ENCODE measurements at places on chromosomes 5 and 9.

DNA sequence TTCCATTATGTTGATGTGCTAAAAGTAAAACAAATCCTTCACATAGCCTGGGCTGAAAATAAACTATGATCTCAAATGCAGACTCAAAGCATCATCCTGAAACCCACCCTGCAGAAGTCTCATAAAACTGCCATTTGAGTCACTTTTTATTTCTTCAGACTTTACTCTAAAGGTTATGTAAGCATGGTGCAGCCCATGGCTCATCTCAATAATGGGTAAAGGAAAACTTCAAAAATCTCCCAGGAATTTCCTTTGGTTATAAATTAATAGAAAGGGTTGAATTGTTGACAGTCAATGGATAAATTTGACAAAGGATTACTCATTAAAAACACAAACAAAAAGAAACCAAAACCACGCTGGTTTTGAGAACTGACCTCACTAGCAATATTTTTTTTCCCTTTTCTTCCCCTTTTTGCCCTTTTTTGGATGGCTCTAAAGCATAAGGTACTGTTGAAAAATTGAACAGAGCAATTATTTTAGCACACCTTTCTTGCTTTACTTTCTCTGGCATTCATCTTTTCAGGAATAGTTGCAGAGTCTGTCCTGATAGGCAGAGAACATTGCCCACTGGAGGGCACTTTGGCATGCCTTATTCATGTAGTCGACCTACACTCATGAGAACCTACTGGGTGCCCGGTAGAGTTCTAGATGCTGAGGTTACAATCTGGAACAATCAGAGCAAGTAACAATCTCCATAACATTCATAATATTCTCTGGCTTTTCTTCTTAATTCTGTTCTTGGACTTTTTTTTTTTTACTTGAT, 191.4 kb downstream of the TMEM167A start:
- DNase-seq: no peak

DNA sequence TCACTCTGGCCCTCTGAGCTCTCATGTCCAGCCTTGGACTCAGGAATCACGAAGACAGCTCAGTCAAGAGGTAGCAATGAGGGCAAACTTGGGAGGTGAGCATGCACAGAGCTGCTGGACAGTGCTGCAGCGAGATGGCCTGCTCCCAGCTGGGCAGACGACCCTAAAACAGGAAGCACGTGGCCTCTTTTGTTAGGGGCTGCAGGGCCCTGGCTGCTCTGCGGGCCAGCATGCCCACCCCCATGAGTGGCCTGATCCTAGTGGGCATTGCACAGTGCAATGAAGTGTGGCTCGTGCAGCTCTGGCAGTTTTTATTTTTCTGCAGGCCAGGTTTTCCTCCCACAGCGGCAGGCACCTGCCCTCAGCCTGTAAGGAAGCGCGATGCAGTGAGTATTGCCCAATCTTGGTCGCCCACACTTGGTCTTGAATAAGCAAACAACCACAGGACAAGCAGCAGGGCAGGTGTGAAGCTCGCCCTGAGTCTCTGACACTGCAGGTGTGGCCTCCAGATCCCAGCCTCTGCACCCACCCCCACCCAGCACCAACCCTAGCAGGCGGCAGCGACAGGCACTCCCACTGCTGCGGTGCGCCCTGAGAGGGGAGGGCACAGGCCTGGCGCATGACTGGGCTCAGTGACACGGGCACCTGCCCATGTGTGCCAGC, 60.8 kb downstream of the SEMA4D start:
- DNase-seq: no peak

DNA sequence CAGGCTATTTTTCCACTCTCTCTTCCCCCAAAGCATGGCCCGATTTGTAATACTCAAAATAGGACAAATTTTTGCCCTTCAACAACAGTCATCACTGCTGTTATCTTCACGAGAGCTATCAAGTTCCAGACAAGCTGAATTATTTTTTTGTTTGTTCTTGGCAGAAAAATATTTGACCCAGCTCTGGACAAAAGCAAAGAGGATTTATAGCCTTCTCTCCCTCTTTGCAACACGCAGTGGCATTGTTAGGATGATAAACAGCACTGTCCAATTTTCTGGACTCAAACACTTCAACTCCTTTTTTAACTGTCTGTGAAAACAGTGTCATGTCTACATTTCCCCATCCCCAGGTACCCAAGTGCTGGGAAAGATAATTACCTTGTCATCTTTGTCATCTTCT, 160.3 kb downstream of the SLF1 start:
- DNase-seq: no peak

- DNase-seq: no peak
These were observed 1.7 kb downstream of the TPM2 start for GRCh38 chr9:35687972-35688557.

GRCh38 chr9:127183814-127184582, 61.6 kb upstream of the ANGPTL2 start:
- DNase-seq: no peak

DNA sequence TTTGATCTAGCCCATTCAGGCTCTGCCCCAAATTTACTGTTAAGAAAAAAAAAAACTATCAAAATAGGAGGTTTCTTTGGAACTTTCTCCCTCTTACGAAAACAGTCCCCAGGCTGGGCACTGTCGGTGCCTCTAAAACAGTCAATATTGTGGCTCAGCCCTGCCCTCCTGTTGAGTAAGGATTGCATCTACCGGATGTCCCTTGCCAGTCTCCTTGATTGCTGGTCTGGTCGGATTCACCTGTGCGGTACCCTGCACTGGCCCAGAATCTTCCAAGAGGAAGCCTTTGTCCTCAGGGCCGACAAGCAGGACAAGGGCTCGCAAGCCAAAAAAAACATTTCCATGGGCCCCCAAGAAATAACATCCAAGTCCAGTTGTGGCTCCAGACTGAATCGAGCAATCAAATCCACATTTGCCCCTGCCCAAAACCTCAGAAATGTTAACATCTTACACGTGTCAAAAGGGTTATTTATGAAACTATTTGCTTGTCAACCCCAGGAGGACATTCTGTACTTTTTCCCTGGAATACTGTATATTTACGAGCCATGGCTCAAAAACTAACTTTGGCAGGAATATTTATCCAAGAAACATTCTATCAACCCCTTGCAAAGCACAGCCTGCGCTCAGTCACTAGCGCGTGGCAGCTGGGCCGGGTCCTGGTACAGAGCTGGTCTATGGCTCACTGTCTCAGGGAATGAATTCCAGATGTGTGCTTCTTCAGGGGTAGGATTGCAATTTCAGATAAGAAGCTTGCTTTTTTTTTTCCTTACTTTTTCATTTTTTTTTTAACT, 129.2 kb upstream of the ADRA1B start:
- DNase-seq: no peak

DNA sequence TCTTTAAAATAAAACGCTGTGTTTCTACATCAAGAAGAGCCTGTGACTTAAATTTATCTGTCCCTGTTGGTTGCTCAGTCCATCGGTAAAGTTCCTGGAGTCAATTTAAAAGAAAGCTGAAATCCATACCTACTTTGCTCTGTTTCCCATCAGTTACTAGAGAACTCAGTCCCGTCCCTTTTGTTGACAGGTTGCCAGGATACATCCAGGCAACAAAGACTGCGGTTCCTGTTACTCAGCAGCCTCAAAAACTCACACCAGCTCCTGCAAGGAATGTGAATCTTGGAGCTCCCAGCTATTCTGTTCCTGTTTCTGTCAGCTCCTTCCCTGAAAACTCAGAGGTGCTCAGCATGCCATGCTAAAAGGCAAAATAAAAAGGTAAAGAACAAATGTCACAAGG, at the start of gene ZNF474:
Gene ZNF474 (plus strand): TSS at position 241 of the 400 bp plus-strand sequence. CDS start 22,445 bp downstream, outside the sequence.
- DNase-seq: no peak

- DNase-seq: no peak
These were observed 149.7 kb downstream of the SGCD start for GRCh38 chr5:156476678-156477077.

DNA sequence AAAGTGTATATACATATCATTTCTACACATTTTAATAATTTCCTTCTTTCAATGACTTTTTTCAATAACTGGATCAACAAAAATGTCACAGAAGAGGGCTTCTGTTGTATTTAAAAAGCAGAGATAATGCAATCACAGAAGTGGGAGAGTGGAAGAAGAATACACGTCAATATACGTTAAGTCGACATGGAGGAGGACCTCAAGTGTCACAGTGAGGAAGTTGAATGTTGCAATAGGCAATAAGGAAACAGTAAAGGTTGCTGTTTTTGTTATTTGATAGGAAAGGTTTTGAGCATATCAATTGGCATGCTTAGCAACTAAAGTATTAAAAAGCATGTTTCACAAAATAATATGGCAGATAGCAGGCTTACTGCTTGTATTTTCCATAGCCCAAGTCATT, 184.0 kb upstream of the NR4A3 start:
- no peak for DNase-seq

DNA sequence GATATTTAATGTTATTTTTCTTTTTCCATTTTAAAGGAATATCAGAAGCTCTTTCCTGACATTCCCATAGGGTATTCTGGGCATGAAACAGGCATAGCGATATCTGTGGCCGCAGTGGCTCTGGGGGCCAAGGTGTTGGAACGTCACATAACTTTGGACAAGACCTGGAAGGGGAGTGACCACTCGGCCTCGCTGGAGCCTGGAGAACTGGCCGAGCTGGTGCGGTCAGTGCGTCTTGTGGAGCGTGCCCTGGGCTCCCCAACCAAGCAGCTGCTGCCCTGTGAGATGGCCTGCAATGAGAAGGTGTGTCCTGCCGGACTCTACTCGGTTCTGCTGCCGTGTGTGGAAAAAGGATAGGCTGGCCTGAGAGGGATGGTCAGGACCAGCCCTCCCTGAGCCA, 24.2 kb downstream of the NANS start:
- DNase-seq: no peak

- DNase-seq: no peak
These were observed 34.2 kb upstream of the CLPTM1L start for GRCh38 chr5:1378866-1379659.

- no peak for DNase-seq
These were observed 294.8 kb downstream of the GADD45G start for GRCh38 chr9:89899573-89899972.

DNA sequence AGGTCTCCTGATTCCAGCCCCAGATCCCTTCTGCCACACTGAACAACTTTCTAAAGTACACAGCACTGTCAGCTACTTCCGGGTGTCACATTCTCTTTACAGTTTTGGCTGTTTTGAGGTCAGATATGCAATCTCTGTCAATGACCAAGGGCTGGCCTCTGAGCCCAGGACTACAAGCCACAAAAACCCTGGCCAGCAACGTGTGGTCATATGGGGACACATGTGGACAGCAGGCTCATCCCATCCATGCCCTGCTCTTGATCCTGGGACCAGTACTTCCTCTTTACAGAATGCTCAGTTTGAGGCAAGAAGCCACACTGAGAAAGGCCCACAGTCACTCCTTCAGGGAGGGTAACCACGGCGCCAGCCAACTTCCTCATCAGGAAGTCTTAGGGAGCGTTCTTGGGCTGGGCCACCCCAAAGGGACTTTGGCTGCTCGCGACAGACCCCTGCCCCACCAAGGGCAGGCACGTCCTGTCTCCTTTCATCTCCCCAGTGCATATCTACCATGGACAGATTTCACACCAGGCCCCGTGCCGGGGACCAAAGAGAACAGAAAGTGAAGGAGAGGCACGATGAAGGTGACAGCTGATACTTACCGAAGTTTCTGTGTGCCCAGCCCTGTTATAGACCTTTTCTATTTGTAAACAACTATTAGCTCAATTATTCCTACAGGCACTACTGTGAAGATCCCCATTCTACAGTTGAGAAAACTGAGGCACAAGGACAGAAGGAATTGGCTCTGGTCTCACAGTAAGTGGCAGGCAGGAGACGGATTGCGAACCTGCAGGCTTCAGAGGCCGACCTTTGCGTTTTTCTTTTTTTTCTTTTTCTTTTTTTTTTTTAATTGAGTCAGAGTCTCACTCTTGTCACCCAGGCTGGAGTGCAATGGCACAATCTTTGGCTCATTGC, 37.3 kb downstream of the STK10 start:
- no peak for DNase-seq

DNA sequence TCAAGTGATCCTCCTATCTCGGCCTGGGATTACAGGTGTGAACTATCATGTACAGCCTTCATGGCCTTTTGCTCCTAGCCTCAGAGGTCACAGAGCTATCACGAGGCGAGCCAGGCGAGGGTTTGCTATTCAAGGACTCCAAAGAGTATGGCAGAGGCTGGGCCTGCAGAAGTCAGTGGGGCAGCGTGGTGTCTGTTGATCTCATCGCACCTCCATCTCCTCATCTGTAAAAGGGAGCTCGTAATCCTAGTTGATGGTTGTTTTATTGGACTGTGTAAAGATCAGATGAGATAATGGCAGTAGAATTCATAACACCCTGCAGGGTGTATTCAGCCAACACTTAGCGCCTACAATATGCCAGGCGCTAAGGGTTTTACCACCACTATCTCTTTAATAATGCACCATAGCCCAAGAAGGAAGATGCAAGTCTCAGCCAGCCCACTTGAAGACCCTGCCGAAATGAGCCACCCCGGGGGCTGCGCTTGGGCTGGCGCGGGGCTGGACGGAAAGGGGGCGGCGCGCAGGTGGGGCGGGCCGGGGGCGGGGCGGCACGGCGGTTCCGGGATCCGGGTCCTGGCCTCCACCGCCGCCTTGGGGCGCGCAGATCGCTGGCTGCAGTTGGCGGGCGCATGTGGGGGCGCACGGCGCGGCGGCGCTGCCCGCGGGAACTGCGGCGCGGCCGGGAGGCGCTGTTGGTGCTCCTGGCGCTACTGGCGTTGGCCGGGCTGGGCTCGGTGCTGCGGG, at the start of gene GALNT12:
Gene GALNT12 (plus strand): TSS at position 601 of the 744 bp plus-strand sequence. CDS start 29 bp downstream, at position 630.
- DNase-seq: peak; percentile 20

DNA sequence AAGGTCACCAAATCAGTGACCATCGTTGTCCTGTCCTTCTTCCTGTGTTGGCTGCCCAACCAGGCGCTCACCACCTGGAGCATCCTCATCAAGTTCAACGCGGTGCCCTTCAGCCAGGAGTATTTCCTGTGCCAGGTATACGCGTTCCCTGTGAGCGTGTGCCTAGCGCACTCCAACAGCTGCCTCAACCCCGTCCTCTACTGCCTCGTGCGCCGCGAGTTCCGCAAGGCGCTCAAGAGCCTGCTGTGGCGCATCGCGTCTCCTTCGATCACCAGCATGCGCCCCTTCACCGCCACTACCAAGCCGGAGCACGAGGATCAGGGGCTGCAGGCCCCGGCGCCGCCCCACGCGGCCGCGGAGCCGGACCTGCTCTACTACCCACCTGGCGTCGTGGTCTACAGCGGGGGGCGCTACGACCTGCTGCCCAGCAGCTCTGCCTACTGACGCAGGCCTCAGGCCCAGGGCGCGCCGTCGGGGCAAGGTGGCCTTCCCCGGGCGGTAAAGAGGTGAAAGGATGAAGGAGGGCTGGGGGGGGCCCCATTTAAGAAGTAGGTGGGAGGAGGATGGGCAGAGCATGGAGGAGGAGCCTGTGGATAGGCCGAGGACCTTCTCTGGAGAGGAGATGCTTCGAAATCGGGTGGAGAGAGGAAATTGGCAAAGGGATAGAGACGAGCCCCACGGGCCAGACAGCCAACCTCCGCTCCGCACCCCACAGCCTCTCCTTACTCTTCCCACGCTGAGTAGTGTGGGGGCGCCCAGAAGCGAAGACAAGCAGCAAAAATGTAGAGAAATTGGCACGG, 1.7 kb downstream of the RXFP3 start:
- no peak for DNase-seq

DNA sequence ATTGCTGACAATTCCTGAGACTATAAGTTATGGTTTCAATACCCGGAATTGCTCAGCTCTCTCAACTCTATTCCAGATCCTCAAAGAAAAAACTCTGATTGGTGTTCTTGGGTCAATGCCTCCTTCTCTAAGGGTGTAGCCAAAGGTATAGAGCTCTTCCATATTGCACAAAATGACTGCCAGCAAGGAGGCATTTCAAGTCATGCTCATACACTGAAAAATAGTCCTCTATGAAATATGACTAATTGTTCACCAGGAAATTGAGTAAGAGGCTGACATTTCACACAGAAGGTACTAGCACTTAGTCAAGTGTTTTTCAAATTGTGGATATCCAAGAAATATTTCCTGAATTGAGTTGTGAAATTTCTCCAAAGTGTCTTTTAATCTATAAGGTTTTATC, 111.1 kb upstream of the KLF9 start:
- no peak for DNase-seq

All from stimulated activated CD8-positive, alpha-beta memory T cell treated with anti-CD3 and anti-CD28 coated beads, Interleukin-7, amount 100 ng/mL, for 1 hour (primary cell).